ENCODE measurements at places on chromosomes 4 and X.
A peak's percentile ranks its signal among the peaks of the same experiment; 100 is the strongest.

- DNase-seq: no peak
Observed at GRCh38 chr4:172762895-172763294, 405.7 kb upstream of the GALNT7 start.

DNA sequence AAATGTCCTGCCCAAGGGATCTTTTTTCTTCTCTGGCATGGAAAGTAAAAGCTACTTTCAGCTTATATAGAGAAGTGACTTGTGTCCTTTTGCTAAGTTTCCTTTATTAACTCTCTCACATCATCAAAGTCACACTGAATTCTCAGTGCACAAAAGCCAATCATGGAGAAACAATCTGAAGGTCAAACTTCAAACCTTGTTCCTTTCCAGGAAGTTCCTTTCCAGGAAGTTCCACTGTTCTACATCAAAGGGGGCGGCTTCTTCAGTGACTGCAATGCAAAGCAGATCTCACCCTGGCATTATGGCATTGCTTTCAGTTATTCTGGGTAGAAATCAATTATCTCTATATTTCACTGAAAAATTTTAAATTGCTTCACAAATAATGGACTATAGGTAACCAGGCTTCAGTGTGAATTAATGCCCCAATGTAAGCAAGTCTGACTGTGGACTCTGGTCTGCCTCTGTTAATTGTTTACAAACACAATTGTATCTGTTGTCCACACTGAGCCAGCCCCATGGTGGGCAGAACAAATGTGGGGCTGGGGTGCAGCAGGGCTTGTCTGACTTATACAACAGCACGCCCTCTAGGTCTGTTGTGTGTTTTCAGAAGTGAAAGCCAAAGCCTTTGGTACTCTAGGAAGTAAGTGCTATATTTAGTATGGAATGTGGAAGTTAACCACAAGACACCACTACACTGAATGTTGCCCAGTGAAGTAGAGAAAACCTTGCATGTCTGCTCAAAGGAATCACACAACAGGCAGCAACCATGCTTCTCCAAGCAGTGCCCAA, 98.8 kb downstream of the CDS1 start:
- DNase-seq: peak; percentile 19

DNA sequence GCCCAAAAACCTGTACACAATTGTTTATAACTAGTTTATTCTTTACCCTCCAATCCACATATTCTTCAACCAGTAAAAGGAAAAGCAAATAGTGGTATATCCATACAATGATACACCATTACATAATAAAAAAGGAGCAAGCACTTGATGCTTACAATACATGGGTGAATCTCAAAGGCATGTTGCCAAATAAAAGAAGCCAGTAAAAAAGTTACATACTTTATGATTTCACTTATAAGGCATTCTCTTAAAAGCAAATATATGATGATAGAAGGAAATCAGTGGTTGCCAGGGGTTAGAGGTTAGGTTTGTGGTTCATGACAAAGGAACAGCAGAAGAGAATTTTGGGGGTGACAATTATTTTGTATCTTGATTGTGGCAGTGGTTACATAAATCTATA, 896.1 kb upstream of the LCORL start:
- no peak for DNase-seq

DNA sequence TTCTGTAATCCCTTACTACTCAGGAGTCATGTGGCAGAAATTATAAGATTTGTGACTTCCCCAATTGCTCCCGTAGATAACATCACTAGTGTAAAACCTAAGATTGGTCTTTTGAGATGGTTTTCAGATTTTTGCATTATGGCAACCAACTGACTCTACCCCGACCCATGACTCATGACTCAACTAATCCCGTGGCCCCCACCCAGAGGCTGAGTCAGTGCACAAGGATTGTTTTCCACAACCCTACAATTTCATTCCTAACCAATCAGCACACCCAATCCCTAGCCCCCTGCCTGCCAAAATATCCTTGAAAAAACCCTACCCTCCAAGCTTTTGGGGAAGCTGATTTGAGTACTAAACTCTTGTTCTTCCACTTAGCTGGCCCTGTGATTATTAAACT, 109.4 kb upstream of the FAM9C start:
- no peak for DNase-seq

DNA sequence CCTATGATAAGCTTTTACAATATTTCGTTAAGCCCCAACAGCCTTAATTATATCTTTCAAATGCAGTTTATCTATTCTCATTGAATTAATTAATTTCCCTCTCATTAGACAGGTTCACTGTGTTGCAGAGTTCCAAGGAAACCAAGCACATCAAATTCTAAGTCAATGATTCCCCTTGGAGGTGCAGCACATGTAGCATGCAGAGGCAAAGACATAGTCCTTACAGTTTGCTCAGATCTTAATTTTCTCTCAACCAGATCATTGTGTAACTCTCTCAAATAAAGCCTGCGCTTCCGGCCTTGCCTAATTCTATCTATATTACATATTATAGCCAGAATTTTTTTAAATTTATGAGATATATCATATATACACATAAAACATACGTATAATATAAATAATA, 205.4 kb downstream of the GRIA2 start:
- DNase-seq: no peak

DNA sequence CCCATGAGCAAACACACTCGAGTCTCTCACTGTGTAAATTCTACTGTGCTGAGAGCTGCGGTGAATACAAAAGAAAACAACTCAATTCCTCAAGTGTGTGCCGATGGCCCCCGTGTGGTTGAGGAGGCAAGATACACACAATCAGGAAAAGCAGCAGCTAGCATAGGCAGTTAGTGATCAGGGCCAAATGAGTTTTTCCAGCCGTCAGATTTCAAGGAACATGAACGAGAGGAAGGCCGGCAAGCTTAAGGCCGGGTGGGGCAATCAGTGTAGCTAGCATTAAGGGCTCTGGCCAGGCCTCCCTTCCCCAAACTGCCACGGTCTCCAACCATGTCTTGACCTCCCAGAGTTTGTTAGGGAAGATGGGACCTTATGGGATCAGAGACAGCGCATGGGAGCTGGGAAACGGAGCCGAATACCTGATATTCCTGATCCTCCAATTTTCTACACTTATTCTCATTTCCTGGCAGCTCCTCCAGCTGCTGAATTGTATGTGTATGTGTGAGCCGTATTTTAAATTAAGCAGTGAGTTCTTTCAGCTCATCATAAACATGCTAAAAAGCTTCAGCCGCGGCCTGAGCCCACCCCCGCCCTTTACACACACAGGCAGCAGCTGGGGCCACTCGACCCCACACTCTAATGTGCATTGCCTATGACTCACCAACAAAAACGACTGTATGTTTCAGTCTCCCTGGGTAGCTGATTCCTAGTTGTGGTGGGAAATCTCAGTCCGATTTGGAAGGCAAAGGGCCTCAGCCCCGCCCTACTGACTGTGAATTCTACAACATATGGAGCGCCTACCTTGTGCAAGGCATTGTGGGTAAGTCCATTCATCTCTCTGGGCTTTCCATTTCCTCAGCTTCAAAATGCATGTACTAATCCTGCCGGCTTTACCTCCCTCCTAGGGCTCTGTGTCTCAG, 59.9 kb downstream of the RTL9 start:
- peak; percentile 65 for DNase-seq

GRCh38 chr4:92714640-92715039, 410.9 kb downstream of the GRID2 start:
- no peak for DNase-seq

DNA sequence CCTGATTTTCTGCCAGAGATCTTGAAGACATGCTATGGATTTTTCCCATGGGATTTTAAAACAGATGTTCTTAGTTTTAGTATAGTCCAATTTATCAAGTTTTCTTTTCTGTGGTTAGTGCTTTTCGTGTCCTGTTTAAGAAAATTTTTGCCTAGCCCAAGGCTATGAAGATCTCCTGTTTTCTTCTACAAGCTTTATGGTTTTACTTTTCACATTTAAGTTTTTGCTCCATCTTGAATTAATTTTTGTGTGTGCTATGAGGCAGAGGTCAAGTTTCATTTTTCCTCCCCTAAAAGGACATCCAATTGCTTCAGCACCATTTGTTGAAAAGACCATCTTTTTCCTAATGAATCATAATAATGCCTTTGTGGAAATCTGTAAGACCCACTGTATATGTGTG, 65.6 kb downstream of the POLR2B start:
- no peak for DNase-seq

- DNase-seq: no peak
Observed at GRCh38 chr4:85368932-85369331, 106.0 kb upstream of the ARHGAP24 start.

DNA sequence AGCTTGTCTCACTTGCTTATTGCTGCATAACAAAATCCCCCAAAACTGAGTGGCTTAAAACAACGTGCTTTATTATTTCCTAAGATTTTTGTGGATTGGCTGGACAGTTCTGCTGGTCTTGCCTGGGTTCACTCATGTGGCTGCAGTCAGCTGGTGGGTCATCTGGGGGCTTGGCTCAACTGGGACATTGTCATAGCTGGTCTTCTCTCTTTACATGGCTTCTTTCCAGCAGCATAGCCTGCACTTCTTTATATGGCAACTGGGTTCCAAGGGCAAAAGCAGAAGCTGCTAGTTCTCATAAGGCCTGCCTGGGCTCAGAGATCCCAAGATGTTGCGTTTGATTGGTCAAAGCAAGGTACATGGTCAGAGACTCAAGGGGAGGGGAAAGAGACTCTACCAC, 33.7 kb upstream of the STAG2 start:
- DNase-seq: no peak

- DNase-seq: no peak
Observed at GRCh38 chr4:74755486-74755885, 38.8 kb downstream of the BTC start.

GRCh38 chr4:14149176-14150053, 521.9 kb upstream of the BOD1L1 start:
- DNase-seq: no peak

GRCh38 chr4:48960988-48961635, 25.0 kb upstream of the CWH43 start:
- DNase-seq: no peak

DNA sequence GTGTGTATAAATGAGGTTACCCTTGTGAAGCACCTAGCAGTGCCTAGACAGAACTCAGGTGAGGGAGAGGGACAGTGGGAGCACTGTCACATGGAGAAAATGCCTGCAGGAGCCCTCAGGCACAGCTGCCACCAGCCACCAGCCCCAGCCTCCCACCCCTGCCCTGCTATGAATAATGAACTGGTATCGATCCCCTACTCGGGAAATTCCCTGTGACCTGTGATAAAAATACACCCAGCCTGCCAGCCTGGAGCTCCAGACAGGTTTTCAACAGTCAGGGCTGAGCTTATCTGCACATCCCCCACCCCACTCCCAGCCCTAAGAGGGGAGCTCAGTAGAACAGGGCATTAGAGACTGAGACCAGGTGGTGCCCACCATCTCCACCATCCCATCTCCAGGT, 159.6 kb upstream of the PJA1 start:
- no peak for DNase-seq

- DNase-seq: no peak
Observed at GRCh38 chr4:55080174-55080865, 45.1 kb downstream of the KDR start.

GRCh38 chr4:67036791-67037190, 508.5 kb downstream of the CENPC start:
- no peak for DNase-seq

DNA sequence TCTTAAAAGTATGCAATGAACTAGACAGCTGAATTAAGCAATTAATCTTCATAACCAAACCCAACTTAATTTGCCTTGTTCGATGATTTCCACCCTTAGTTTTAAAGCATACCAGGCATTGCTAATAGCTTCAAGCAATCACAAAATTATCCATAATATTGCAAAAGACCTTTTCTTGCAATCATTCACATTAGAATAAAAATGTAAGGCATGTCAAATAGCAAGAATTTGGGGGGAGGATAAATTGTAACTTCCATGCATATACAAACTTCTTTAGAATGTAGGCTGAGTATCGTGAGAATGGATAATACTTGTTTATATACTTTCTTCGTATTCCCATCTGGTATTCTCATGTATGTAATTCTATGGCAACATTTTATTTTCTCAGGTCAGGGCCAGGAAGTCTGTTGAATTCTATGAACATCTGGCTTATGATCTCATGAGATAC, 28.7 kb upstream of the BMP2K start:
- peak; percentile 20 for DNase-seq

DNA sequence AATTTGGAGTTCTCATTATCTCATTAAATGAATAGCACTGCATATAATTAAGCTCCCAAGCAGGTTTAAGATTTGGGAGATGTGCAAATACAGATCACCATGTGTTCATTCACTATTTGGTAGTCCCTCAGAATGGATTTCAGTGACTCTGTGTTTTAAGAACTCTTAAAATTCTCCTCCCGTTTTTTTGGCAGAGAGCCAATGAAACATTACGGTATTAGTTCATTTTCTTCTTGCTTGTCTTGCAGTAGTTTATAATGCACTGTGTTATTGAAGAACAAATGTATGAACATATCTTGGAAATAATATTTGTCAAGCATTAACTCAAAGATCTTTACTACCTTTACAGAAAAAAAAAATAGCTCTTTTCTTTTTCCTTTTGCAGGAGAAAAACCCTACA, 32.7 kb downstream of the KLF3 start:
- peak; percentile 56 for DNase-seq

DNA sequence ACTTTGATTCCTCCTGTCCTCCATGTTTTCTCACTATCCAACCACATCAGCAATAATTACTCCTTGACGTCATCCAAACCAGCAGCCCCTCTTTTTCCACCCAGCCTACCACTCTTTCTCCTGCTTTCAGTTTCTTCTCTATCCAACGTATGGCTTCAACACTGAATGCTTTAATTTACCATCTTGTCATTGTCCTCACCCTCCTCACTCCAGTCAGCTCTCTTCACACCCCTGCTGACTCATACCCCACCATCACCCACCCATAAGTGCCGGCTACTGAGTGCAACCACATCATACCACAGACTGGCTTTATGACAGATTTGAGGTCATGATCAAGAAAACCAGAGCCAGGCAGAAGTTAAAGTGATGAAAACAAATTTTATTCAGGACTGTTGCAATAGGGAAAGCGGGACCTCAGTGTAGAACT, 9.8 kb upstream of the ANXA5 start:
- no peak for DNase-seq

GRCh38 chr4:174575436-174575835, 53.1 kb upstream of the HPGD start:
- no peak for DNase-seq

DNA sequence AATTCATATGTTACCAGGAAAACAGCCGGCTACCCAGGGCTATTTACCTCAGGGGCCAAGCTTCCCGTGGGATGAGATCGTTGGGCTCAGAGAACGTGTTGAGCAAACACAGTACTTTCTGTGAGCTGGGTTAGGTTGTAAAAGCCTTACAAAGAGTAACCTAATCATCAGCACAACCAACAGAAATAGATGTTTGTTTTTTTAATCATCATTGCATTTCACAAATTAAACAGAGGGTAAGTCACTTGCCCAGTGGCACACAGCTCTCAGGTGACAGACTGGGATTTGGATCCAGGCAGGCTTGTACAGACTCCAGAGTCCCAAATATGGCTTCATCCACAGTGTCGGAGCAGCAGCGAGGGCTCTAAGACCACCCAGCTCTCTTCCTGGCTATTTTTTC, 20.1 kb downstream of the SPON2 start:
- DNase-seq: no peak

- no peak for DNase-seq
Observed at GRCh38 chr4:37615059-37615719, 71.0 kb downstream of the RELL1 start.
